ENCODE measurements at places on chromosomes 11 and 22. TPM values are rescaled to one million over a fixed set of nuclear protein-coding genes. Genes with fewer than 3 reads are reported as not detected.

- peak overlapping the region; percentile 59 for H3K27ac ChIP-seq
- DNase-seq = no peak
- H3K27me3 ChIP-seq = no peaks in the 10 kb centered on the region
- H3K4me3 ChIP-seq = no peak overlapping the region
- H3K36me3 ChIP-seq = peaks cover 41% of the 10 kb centered on the region
These were observed 127.4 kb downstream of the LARGE1 start for GRCh38 chr22:33792832-33793231.

DNA sequence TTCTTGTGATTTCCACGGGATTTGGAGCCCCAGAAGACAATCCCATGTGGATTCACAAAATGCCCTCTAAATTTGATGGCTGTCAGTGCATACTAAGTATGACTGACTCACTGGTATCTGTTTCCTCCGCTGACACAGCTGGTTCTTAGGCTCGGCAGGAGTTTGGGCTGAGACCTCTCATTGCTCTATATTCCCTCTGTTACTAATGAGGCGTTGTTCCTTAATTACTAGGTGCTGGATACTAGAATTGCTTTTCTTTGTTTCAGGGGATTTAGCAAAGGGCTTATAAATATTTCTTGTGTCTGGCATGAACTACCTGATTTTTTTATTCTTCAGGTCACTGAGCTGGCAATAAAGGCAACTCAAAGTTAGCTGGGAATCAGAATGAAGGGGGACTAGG, 53.2 kb upstream of the EHF start:
- H3K27ac ChIP-seq = no peak overlapping the region
- H3K4me3 ChIP-seq = no peak overlapping the region
- peaks cover 9% of the 10 kb centered on the region for H3K27me3 ChIP-seq
- peaks cover 6% of the 10 kb centered on the region for H3K4me1 ChIP-seq
- H3K36me3 ChIP-seq = no peaks in the 10 kb centered on the region

Gene CCDC116
- total RNA-seq = 1.4 TPM

Gene F2
- 21.8 TPM for total RNA-seq

GRCh38 chr11:19751055-19751454, 38.4 kb downstream of the NAV2 start:
- H3K4me1 ChIP-seq = peaks cover 7% of the 10 kb centered on the region
- no peaks in the 10 kb centered on the region for H3K36me3 ChIP-seq
- H3K27me3 ChIP-seq = peaks cover 19% of the 10 kb centered on the region
- H3K4me3 ChIP-seq = no peak overlapping the region

Gene OR52H1
- 0.26 TPM for total RNA-seq

DNA sequence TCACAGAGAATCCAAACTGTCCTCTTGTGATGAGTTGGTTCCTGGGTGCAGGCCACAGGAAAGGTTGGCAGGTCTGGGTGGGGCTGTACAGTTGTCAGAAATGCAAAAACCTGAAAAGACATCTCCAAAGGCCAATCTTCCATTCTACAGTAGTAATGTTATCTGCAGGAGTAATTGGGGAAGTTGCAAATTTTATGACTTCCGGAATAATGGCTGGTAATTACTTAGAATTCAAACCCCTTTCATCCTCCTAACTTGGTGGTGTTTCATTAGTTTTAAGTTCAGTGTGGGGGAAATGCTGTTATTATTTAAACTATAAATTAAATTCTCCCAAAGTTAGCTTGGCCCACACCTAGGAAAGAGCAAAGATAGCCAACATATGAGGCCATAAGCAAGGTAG, 64.7 kb upstream of the FAT3 start:
- no peaks in the 10 kb centered on the region for H3K4me1 ChIP-seq
- no peak for DNase-seq
- H3K27ac ChIP-seq = no peak overlapping the region
- no peak overlapping the region for H3K4me3 ChIP-seq
- H3K27me3 ChIP-seq = no peaks in the 10 kb centered on the region

- H3K27ac ChIP-seq = no peak overlapping the region
- H3K36me3 ChIP-seq = no peaks in the 10 kb centered on the region
- no peak overlapping the region for H3K4me3 ChIP-seq
- peaks cover 53% of the 10 kb centered on the region for H3K27me3 ChIP-seq
These were observed 88.1 kb downstream of the MYO18B start for GRCh38 chr22:25829808-25830777.

- peaks cover 2% of the 10 kb centered on the region for H3K4me1 ChIP-seq
- H3K4me3 ChIP-seq = no peak overlapping the region
- no peaks in the 10 kb centered on the region for H3K36me3 ChIP-seq
- peaks cover 71% of the 10 kb centered on the region for H3K27me3 ChIP-seq
- H3K27ac ChIP-seq = no peak overlapping the region
These were observed 2.7 kb upstream of the SCUBE1 start for GRCh38 chr22:43345761-43346301.

- H3K4me3 ChIP-seq = no peak overlapping the region
- peaks cover 15% of the 10 kb centered on the region for H3K4me1 ChIP-seq
These were observed 342.1 kb downstream of the CTTN start for GRCh38 chr11:70740488-70740851.

Gene OTOG
- total RNA-seq = 0.78 TPM

DNA sequence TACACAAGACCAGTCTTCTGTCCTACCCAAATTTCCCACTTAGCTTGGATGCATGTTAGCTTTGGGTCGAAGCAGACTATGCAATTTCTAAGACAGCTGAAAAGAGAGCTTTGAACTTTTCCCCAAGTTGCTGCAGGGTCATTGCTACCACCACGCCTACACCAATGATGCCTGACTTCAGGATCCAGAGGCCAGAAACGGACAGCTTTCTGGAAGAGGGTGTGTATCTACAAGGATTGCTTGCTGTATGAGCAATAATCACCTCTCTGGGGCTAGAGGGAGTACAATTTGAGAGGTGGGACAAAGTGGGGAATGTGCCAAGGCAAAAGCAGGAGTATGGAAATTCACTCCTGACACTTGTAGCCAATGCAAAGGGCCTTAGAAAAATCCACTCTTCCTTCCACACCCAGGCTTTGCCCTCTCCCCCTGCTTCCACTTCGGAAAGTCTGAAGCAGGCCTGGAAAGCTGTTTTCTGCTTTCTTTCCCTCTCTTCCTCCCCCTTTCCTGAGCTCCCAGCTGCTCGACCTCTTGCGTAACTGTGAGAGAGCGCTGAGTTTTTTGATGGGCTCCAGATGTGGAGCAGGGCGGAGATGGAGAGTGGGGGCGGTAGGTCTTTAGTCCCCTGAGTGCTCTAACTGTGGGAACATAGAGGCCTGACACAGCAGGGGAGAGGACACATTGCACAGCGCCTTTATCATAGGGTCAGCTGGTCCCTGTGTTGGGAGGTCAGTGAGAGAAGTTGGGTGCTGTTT, 2.1 kb upstream of the PHLDB1 start:
- no peak for DNase-seq
- H3K4me1 ChIP-seq = peaks cover 39% of the 10 kb centered on the region

DNA sequence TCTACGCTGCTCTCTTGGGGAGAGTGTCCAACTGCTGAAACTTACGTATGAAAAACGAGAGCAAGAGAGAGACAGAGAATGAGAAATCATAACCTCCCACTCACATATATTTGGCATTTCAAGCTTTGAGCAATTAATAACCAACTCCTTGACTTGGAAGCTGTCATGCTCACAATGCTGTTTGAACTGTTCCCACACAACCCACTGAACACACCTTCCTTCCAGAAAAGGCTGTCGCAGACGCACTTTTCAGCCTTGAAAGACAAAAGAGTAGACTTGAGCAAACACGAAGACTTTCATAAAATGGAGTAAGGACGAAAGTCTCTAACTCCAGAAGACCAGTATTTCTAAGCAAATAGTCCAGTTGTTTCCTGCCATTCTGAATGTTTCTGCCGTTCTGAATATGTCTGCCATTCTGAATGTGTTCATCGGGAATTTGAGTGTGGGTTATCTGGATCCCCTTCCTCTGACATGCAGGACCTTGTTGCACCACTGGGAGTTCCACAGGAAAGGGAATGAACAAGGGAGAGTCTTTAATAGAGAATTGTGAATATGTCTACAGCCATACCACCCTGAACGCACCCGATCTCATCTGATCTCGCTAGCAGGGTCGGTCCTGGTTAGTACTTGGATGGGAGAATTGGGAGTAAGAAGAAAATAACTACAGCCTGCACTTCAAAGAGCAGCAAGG, 86.2 kb upstream of the BARX2 start:
- peaks cover 69% of the 10 kb centered on the region for H3K4me1 ChIP-seq
- DNase-seq = no peak
- no peaks in the 10 kb centered on the region for H3K36me3 ChIP-seq
- H3K27ac ChIP-seq = no peak overlapping the region

Gene KDM4D
- total RNA-seq = 1.2 TPM

Gene KCNJ1
- total RNA-seq = not detected

Gene ARHGAP8
- total RNA-seq = 105 TPM

DNA sequence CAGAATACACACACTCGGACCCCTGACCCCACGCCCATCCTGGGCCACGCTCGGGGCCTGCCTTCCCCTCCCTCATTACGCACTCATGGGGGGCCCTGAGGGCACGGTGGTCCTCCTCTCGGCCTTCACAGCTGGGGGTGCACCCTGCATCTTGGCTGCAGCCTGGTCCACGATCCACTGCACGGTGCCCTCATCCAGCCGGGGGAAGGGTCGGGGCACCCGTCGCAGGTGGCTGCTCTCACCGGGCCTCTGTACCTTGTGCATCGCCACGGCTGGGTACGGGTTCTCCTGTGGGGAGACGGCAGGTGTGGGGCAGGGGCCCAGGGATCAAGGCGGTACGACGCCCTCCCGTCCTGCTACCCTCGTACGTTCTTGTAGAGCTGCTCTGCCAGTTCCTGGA, 10.4 kb downstream of the SBF1 start:
- H3K27me3 ChIP-seq = no peaks in the 10 kb centered on the region
- no peak overlapping the region for H3K27ac ChIP-seq
- H3K4me1 ChIP-seq = no peaks in the 10 kb centered on the region
- peaks cover 10% of the 10 kb centered on the region for H3K36me3 ChIP-seq
- DNase-seq = no peak
- H3K4me3 ChIP-seq = no peak overlapping the region

DNA sequence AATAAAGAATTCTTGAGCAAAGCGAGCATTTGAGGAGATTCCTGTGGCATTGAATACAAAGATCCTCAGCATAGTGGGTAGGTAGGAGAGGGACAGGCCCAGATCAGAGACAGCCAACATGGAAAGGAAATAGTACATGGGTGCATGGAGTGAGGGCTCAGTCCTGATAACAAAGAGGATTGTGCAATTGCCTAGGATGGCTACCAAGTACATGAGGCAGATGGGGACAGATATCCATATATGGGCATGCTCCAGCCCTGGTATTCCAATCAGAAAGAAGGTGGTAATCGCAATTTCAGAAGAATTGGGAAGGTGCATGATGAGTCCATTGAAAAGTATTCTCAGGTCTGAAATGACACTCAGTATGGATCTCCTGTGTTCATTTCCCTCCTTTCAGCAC, 8.6 kb downstream of the OR51T1 start:
- no peak overlapping the region for H3K27ac ChIP-seq
- no peaks in the 10 kb centered on the region for H3K4me1 ChIP-seq
- no peaks in the 10 kb centered on the region for H3K27me3 ChIP-seq
- no peak overlapping the region for H3K4me3 ChIP-seq
- DNase-seq = no peak

Gene PGA5
- total RNA-seq = 0.69 TPM

- peaks cover 6% of the 10 kb centered on the region for H3K4me1 ChIP-seq
- DNase-seq = no peak
- H3K36me3 ChIP-seq = peaks cover 2% of the 10 kb centered on the region
- no peak overlapping the region for H3K27ac ChIP-seq
These were observed 309.0 kb downstream of the BLID start for GRCh38 chr11:121807051-121807450.

Gene UPK3A
- total RNA-seq = 0.57 TPM

DNA sequence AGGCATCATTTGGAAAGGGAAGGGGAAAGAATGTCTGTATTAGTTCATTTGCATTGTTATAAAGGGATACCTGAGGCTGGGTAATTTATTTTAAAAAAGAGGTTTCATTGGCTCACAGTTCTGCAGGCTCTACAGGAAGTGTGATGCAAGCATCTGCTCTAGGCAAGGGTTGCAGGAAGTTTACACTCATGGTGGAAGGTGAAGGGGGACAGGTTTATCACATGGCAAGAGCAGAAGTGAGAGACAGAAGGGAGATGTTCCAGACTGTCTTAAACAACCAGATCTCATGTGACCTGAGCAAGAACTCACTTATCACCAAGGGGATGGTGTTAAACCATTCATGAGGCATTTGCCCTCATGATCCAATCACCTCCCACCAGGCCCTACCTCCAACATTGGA, 90.6 kb downstream of the CCDC83 start:
- peaks cover 3% of the 10 kb centered on the region for H3K4me1 ChIP-seq
- peaks cover 1% of the 10 kb centered on the region for H3K36me3 ChIP-seq
- no peak for DNase-seq
- no peak overlapping the region for H3K4me3 ChIP-seq
- no peak overlapping the region for H3K27ac ChIP-seq

- peaks cover 1% of the 10 kb centered on the region for H3K4me1 ChIP-seq
- DNase-seq = no peak
- peaks cover 21% of the 10 kb centered on the region for H3K36me3 ChIP-seq
- H3K4me3 ChIP-seq = no peak overlapping the region
These were observed 95.9 kb downstream of the C11orf58 start for GRCh38 chr11:16834384-16834783.

- H3K4me3 ChIP-seq = peak overlapping the region; percentile 84
- peaks cover 21% of the 10 kb centered on the region for H3K4me1 ChIP-seq
- peak overlapping the region; percentile 94 for H3K27ac ChIP-seq
- DNase-seq = peak; percentile 15
These were observed 18.1 kb upstream of the BDNF start for GRCh38 chr11:27718346-27718862.

DNA sequence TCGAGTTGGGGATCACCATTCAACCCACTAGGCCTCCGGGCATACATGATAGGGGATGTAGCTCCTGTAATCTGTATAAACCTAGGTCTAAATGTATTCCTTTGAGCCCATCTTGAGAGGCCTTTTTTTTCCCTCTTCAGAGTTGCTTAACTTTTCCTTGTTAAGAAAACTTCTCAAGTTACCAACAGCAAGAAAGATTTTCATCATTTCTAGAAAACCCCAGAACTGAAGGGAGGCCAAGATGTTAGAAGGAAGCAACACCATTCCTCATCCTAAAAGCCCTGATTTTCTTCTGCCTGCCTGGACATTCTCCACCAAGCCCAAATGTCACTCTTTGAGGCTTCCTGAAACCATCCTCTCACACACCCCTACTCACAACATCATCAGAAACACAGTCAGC, 79.4 kb downstream of the TMPRSS5 start:
- no peaks in the 10 kb centered on the region for H3K4me1 ChIP-seq
- peaks cover 22% of the 10 kb centered on the region for H3K27me3 ChIP-seq
- no peak overlapping the region for H3K4me3 ChIP-seq

DNA sequence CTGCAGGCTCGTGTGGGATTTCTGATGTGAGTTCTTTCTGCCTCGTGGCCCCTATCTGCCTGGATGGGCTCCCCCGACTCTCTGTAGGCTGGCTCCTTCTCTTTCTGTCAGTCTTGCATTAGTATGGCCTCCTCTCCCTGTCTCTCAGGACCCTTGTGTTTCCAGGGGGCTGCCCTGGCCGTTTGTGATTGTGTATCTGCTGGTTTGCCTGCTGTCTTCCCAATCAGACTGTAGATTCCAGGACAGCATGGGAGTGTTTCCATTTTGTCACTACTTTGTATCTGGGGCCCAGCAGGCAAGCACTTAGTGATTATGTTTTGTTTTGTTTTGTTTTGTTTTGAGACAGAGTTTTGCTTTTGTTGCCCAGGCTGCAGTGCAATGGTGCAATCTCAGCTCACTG, 25.6 kb downstream of the SNAP29 start:
- no peaks in the 10 kb centered on the region for H3K27me3 ChIP-seq
- no peak for DNase-seq
- H3K27ac ChIP-seq = no peak overlapping the region
- peaks cover 20% of the 10 kb centered on the region for H3K36me3 ChIP-seq
- H3K4me1 ChIP-seq = peaks cover 6% of the 10 kb centered on the region

All from progenitor cell of endocrine pancreas (in vitro differentiated cells).